ENCODE measurements at places on chromosomes 12 and 14.

DNA sequence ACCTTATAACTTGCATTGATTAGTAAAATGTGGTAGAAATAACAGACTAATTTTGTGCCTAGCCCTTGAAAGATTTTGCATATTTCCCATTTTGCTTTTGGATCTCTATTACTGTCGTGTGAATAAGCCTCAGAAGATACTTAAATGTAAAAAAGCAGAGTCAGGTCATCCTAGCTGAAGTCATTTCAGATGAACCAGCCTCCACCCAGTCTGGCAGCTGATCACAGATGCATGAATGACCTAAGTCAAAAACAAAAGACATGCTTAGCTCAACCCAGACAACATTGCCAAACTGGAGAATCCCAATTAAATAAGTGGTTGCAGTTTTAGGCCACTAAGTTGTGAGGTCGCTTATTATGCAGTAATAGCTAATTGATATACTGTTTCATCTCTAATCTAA, 349.9 kb downstream of the C12orf50 start:
- DNase-seq = no peak

- no peak for DNase-seq
Observed at GRCh38 chr14:67485501-67486095, 2.9 kb downstream of the TMEM229B start.

DNA sequence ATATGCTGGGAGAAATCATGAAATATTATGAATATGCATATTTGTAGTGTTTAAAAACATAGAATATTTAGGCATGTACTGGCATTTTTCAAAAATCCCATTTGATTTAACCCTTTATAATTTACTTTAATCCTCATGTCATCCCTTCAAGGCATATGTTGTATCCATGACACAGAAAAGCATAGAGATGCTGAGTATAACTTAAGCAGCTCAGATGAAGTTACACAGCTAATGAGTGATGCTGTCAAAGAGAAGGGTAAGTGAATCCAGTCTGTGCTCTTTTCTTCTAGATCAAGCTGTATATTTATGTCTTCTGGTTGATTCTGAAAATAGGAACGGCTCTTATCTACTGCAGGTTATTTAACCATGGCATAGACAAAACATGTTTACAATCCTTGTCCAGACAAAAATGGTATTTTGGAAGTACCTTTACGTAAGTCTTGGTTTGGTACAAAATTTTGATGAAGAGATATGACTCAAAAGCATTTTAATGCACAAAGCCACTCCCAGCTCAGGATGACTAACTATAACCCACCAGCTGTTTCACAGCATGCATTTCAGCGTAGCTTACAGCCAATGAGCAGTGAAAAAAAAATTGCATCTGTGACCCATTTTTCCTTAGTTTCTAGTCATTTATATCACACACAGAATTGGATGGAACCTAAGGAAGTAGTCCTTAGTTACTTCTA, 201.7 kb downstream of the STXBP6 start:
- DNase-seq = no peak

- no peak for DNase-seq
Observed at GRCh38 chr14:66920196-66920595, 269.0 kb upstream of the GARIN2 start.

GRCh38 chr12:108193917-108194316, 64.8 kb downstream of the WSCD2 start:
- peak; percentile 22 for DNase-seq

DNA sequence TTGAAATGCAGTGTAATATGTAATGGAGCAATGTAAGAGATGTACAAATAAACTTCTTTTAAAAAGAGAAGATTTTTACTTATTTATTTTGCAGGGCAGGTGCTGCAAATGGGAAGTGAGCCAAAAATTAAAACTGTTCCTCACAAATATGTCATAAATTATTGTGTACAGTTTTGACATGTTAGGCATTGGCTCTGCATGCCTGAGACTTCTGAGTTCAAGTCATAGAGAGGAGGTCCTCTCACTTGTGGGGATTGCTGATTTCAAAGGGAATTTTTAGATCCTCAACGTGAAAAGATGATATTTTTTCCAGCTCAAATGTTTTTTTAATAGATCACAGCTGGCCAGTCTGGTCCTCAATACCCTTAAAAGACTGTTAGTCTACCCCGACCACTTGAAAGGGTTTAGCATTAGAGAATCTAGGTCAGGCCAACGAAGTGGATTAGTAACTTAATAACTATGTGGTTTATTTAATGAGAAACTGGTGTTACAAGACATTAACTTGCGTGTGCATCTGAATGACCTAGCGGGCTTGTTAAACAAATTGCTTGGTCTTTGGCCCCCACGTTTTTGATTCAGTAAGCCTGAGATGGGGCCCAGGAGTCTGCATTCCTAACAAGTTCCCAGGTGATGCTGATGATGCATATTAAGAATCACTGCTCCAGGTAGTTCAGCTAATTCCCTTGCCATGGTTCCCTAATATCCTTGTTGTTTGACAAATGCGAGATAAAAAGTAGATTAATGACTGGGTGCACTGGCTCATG, 30.9 kb upstream of the WDR89 start:
- DNase-seq = no peak

DNA sequence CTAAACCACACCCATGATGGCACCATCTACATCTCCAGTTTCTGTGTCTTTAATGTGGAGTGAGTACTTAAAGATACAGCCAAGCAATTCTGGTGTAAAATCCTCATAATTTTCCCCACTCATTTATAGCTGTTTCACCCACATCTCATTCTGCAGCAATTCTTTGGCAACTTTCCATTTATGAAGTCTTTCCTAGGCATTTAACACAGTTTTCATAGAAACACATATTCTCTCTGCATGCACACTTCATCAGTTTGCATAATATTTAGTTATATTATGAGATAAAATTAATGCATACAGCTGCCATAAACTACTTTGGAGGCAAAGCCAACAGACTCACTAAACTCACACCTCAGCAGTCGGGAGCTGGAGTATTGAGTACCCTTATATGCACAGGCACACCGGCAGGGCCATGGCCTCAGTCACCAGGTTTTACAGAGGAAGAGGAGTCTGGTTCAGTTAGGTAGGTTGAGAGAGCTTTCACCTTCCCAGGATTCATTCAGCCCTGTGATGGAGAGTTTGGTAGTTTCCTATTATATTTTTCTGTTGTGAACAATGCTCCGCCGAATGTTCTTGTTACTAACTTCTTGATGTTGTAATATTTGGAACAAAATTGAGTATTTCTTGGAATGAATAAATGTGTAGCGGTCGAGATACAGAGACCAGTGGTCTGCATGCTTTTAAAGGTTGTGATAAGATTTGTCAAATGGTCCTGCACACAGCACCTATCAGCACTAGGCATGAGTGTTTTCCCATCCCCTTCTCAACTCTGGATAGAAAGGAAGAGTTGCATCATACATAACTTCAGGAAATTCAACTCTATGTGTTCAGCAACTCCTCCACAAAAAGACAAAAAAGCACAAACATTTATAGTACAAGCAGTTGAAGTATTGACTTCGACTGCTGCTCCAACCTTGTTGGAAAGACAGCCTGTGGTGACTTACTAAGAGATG, 123.5 kb downstream of the TTC8 start:
- no peak for DNase-seq

- no peak for DNase-seq
Observed at GRCh38 chr14:51652168-51653078, 713 bp downstream of the FRMD6 start.

GRCh38 chr12:116603546-116604177, 44.5 kb downstream of the MAP1LC3B2 start:
- DNase-seq = no peak

GRCh38 chr12:25495331-25496097, 57.6 kb downstream of the LMNTD1 start:
- DNase-seq = no peak

GRCh38 chr14:33842299-33842698, 108.6 kb downstream of the EGLN3 start:
- no peak for DNase-seq

- no peak for DNase-seq
Observed at GRCh38 chr12:28543021-28543890, 353.0 kb downstream of the CCDC91 start.

DNA sequence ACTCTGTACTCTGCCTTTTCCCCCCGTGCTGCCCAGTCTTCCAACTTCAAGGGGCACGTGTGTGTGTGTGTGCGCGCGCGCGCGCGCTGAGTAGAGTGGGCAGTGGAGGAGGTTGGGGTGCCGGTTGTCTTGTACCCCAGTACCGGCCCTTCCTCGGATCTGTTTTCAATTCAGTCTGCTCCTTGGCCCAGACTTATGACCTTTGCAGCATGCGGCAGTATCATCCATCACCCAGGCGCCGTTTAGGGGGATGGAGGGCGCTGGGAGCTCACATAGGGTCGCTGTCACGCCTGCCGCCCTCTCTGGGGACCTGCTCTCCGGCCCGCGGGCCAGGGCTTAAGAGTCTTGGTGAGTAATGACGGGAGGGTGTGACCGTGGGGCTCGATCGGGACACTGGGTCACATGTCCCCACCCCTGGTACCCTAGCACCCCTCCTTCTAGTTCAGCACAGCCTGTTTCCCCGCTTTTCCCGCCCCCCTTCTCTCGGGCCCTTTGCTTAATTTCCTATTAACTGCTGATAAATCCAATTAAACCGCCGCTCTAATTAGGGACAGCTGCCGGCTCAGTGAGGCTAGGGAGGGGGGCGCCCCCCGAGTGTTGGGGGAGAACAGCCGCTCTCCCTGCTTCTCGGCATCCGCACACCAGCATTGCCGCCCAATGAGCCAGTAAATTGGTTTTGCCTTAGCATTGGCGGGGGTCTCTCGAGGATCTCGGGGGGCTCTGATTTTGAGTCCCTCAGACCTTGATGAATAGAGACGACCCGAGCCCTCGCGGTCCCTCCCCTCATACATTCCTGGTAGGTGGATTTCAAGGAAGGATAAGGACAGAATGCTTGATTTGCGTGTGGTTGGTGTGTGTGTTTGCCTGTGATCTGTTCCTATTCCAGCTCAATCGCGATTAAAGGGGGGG, 9.3 kb downstream of the STAC3 start:
- no peak for DNase-seq

- DNase-seq = no peak
Observed at GRCh38 chr12:121986489-121987245, 35.0 kb upstream of the BCL7A start.

DNA sequence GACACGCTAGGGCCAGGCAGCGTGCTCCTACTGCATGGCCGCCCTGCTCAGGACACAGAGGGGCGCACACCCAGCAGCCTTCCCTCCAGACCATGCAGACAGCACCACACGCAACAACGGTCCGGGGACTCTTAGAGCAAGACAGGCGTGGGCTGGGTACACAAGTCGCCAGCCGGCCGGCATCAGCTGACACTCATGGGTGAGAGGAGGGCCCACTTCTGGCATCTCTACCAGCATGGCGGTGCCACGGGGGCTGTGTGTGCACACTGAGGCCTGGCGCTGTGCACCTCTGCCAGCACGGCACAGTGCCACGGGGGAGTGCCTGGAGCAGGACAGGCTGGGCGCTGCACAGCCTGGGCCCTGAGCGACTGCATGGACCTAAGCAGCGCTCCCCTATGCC, 6.7 kb upstream of the BTBD6 start:
- no peak for DNase-seq

- DNase-seq = no peak
Observed at GRCh38 chr12:78672033-78672432, 192.5 kb upstream of the SYT1 start.

DNA sequence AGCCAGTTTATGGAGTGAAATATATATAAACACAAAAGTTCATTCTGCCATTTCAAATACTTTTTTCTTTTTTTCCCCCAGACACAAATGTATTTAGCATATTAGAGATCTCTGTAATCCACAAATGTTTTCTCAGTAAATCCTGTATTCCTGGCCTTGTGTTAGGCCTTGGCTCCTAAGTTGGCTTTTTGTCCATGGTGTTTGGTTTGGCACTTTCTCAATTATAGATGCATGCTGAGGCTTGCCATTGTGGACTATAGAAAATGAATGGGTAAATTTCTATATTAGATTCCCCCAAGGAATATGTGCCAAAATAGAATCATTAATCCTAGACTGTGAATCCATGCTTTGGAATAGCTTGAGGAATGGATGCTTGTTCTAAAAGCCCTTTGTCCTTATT, 17.0 kb downstream of the RIC8B start:
- no peak for DNase-seq

DNA sequence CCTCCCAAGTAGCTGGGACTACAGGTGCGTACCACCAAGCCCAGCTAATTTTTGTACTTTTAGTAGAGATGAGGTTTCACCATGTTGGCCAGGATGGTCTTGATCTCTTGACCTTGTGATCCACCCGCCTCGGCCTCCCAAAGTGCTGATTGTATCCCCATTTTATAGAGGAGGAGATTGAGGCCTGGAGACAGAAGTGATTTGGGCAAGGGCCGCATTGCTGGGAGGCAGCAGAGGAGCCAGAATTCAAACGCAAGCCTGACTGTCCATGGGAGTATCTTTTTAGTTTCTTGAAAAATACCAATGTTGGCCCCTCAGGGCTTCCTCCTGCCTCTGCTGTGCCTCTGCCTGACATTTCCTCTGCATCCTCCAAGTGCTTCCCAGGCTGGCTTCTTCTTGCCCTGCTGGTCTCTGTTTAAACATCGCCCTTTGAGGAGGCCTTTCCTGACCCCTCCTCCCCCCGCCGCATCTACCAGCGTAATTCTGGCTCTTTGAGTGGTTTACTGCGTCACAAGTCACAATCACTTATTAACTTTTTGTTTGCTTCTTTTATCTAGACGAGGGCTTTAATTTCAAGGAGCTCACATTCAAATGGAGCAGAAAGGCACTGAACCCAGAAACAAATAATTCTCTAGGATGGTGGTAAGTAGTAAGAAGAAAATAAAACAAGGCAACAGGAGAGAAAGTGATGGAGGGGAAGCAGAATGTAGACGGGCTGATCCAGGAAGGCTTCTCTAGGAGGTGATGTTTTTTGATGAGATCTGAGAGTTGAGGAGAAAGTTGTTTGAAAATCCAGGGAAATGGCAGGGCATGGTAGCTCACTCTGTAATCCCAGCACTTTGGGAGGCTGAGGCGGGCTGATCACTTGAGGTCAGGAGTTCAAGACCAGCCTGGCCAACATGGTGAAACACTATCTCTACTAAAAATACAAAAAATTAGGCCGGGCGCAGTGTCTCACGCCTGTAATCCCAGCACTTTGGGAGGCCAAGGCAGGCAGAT, 91.0 kb upstream of the MED13L start:
- no peak for DNase-seq

DNA sequence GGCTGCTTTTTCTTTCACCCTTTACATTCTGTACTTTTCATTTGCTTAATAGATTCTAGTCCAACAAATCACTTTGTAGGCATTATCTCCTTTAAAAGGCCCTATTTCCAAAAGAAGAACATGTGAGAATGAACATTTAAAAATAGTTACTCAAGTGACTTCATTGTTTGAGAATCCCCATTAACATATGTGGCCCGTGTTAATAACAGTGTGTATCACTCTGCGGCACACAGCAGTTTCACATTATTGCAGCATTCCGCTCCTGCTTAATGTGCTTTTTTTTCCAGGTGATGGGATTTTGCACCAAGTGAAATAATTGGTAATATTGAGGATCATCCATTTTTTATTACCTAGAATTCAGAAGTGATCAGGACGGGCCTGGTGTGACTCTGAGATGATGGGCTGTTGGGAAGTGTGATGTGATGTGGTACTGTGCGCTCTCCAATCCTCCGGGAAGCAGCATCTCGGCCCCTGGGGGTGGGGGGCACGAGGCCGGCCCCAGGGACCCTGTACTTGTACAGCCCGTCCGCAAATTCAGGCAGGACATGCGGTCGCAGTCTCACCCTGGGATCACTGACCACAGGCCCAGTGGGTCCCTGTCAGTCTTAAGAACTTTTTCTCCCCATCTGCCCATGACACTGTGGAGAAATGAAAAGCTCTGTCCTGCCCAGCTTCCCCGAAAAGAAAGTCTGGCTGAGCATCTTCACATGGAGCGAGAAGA, 32.9 kb downstream of the SLC15A4 start:
- no peak for DNase-seq

Measured in DND-41 (cell line).